Cardiac septum (tissue), 1 donor: ENCODE measurements at places on chromosomes 3 and 15.

- peak; percentile 77 for DNase-seq
Measured at GRCh38 chr15:101615986-101616848, 36.0 kb downstream of the TM2D3 start.

DNA sequence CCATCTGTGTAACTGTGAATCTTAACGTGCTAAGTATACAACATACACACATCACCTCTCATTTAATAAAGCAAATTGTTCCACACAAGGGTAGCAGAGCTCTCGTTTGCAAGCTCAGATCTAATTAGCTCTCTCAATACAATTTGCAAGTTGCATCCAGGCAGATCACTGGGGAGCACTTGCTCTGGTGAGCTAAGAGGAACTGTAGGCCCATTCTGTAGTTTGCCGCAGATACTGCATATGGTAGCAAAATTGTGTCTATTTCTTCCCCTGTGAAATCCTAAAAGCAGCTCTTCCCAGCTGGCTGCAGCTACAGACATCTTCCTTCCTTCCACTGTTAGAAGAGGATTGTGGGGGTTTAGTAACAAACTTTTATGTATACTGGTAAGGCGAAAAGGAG, 288.7 kb upstream of the ADAMTS9 start:
- DNase-seq, result no peak

GRCh38 chr3:197912741-197913476, 37.1 kb upstream of the RPL35A start:
- DNase-seq, result no peak

DNA sequence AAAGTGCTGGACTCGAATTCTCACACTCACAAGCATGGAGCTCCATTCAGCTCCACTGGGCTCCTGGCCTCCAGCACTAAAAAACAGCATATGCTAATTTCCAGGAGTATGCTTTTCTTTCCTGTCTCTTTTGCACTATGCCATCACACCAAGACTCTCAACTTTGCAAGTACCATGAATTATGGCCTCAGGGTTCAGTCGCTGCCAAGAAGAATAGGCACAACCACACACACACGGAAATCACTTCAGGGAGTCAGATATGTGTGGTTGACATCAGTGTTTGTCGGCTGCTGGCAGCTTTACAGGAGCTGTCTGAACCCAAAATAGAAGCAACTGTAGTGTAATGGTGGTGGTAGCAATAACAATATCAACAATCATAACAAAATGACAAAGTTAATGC, 305.0 kb upstream of the SLCO3A1 start:
- no peak for DNase-seq

DNA sequence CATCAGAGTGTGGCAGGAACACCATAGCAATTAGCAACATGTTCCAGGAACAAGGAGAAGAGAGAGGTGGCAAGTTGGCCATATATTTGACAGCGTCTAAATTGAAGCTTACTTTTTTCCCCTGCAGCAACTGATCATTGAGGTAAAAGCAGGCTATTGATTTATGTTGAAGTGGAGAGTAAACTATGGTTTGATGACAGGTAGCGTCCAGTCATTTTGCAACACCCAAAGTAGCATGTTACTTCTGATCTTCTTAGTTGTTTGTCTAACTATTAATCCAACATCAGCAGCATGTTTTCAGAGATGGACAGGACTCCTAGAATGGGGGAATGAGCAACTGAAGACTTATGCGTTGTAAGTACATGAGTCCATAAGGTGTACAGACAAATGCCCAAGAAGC, 225.8 kb downstream of the ZPLD1 start:
- no peak for DNase-seq

GRCh38 chr3:32865383-32865782, 47.6 kb downstream of the TRIM71 start:
- no peak for DNase-seq

GRCh38 chr15:60721257-60721626, 242.3 kb upstream of the ICE2 start:
- DNase-seq, result no peak

DNA sequence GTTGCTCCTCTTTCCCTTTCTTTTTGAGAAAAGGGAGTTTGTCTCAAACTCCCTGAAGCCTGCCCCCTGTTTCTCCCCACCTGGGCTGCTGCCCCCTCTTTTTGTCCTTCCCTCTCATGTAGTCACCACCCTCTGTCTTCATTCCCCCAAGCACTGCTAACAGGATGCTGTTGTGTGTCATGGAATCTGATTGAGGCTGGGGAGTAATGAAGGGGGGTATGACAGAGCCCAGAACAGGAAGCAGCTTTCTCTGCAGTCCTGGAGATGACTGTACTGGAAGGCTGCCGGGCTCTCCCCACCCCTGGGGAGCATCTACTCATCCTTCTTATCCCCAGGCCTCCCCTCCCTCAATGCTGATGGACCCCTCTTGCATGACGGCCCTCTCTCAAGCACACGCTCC, 181.6 kb downstream of the ABHD5 start:
- DNase-seq, result no peak

DNA sequence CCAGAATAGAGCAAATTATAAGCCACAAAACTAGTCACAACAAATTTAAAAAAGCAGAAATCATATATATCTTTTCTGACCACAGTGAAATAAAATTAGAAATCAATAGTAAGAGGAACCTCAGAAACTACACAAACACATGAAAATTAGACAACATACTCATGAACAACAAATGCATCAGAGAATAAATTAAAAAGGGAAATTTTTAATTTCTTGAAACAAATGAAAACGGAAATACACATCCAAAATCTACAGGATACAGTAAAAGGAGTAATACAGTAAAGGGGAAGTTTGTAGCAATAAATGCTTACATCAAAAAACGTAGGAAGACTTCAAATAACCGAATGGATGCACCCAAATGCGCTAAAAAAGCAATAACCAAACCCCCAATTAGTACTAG, 19.2 kb downstream of the NME9 start:
- no peak for DNase-seq

GRCh38 chr3:187491371-187491770, 123.2 kb downstream of the RTP4 start:
- no peak for DNase-seq

- no peak for DNase-seq
Measured at GRCh38 chr15:43518197-43518761, 871 bp downstream of the MAP1A start.

DNA sequence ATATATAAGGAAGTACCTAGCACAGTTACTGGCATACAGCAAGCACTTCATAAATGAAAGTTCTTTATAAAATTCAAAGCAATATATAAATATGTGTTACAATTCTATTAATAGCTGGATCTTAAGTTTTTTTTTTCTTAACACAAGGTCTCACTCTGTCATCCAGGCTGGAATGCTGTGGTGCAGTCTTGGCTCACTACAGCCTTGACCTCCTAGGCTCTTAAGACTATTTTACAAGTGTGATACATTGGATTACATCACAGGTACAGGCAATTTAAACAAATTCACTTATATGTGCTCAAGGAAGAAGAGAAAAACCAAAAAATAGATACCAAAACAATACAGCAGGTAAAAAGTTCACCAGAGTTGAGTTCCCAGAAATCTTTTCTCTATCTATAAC, 60.6 kb downstream of the ZNF280D start:
- DNase-seq, result no peak

DNA sequence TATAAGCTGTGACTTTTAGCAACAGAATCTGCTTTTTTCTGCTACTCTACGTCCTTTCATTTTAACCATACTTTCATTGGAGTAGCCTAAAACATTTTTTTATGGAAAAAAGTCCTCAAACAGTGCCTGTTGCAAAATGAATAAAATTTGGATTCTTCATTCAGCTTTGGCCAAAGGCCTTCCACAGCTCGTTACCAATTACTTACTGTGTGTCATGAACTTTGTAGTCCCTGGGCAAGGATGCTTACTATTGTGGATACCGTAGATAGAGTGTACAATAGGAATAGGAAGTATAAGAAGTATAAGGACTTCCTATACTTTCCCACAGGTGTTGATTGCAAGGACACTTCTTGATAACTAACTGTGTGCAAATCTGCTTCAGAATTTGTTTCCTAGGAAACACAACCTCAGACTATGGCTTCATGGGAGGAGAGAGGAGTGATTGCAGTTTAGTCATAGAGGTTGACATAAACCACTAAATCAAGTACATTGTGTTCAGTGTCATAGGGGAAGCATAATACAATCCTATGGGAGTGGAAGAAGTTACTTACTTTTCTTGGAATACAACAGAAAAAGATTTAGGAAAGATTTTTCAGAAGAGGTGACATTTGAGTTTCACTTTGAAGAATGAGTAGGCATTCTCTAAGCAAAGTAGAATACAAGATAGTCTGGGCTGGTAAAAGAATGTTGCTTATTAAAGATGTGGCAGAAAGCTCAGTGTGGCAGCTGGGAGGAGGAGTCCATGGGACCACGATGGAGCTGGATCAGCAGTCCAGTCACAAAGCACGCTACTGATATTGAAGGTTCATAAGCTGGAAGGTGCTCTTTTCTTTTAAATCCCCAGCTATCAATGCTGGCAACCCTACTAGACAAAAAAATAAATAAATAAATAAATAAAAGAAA, 309.7 kb upstream of the TPRG1 start:
- no peak for DNase-seq
